ENCODE measurements at places on chromosomes 2 and 18.
A peak's percentile ranks its signal among the peaks of the same experiment; 100 is the strongest.

- DNase-seq, result no peak
Observed at GRCh38 chr18:26550998-26551694, 2.8 kb upstream of the KCTD1 start.

- no peak for DNase-seq
Observed at GRCh38 chr2:143284087-143284675, 155.0 kb downstream of the ARHGAP15 start.

GRCh38 chr2:223860809-223861738 is 23.7 kb upstream of the AP1S3 start:
- no peak for DNase-seq

- no peak for DNase-seq
Observed at GRCh38 chr2:205776139-205776538, 93.8 kb downstream of the NRP2 start.

- DNase-seq, result no peak
Observed at GRCh38 chr2:207394812-207395534, 134.8 kb upstream of the CREB1 start.

DNA sequence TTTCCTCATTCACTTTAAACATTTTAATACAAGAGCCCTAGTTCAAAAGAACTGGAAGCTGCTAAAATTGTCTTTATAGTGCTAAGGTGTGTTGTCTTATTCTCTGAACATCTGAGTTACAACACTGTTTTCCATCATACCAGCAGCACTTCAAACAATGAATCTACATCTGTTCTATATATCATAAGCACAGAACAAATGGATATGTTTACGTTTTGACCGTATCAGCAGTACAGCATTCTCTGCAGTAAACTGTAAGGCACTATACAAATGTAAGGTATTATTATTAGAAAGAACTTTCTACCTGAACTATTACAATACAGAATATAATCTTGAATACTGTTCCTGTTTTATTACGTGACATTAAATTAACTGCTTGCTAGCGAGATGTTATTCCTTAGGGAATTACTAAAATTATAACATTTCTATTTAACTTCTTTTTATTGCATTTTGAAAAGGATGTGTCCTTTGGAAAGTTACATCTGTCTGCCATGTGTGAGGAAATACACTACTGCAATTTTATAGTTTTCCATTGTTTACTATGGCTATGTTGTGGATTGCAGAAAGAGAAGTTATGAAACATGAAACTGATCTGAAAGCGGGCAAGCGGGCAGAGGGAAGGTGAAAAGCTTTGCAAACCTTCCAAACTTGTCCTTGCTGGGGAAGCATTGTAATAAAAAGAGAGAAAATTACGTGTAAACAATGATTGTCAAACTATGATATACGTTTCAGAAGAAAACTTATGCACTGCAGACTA is 13.7 kb downstream of the NCKAP1 start:
- no peak for DNase-seq

DNA sequence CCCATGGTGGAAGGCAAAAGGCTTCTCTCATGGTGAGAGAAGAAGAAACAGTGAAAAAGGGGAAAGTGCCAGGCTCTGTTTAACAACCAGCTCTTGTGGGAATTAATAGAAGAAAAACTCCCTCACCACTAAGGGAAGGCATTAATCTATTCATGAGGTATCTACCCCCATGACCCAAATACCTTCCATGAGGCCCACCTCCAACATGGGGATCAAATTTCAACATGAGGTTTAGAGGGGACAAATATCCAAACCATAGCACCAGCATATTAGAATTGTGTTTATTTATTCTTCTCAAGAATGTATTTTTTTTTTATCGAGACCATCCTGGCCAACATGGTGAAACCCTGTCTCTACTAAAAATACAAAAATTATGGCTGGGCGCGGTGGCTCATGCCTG is 4.9 kb upstream of the CFLAR start:
- peak; percentile 3 for DNase-seq

- no peak for DNase-seq
Observed at GRCh38 chr2:109214651-109215371, 85.8 kb downstream of the SH3RF3 start.

GRCh38 chr18:70260683-70261082 is 28.2 kb upstream of the SOCS6 start:
- no peak for DNase-seq

GRCh38 chr2:188131281-188131680 is 160.4 kb upstream of the GULP1 start:
- no peak for DNase-seq

- DNase-seq, result no peak
Observed at GRCh38 chr2:15082105-15083058, 449.9 kb downstream of the LRATD1 start.

GRCh38 chr18:52766002-52766545 is 426.1 kb downstream of the DCC start:
- DNase-seq, result no peak

- no peak for DNase-seq
Observed at GRCh38 chr2:179936654-179937053, 70.4 kb downstream of the CWC22 start.

- DNase-seq, result no peak
Observed at GRCh38 chr2:19799881-19800780, 101.7 kb downstream of the TTC32 start.

- no peak for DNase-seq
Observed at GRCh38 chr2:137435162-137435561, 529.1 kb upstream of the HNMT start.

GRCh38 chr18:79647307-79647706 is 32.3 kb upstream of the CTDP1 start:
- no peak for DNase-seq

DNA sequence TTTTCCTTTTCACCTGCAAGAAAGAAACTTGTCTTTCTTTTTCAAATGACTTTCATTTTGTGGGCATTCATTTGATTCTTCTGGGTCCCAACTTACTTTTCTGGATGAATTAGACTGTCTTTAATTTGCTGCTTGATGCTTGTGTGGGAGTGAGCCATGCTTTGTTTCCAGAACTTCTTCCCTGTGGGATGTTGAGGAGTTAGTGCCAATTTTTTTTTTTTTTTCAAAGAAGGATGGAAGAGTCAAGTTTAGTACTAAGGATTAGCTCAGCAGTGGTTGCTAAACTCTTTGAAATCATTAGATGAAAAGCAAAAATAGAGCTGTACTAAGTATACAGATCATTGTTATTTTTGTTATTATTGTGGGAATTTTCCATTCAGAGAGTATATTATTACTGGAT is 17.2 kb upstream of the KCTD1 start:
- DNase-seq, result no peak

GRCh38 chr2:217843324-217843723 is 159.5 kb downstream of the TNS1 start:
- no peak for DNase-seq

GRCh38 chr2:233059797-233060500 is at the start of gene INPP5D:
TSS of gene INPP5D (plus strand) at chr2:233060342. CDS start at chr2:233060479, 137 bp downstream.
- peak; percentile 90 for DNase-seq

- DNase-seq, result no peak
Observed at GRCh38 chr18:5546660-5547059, 2.9 kb upstream of the EPB41L3 start.

DNA sequence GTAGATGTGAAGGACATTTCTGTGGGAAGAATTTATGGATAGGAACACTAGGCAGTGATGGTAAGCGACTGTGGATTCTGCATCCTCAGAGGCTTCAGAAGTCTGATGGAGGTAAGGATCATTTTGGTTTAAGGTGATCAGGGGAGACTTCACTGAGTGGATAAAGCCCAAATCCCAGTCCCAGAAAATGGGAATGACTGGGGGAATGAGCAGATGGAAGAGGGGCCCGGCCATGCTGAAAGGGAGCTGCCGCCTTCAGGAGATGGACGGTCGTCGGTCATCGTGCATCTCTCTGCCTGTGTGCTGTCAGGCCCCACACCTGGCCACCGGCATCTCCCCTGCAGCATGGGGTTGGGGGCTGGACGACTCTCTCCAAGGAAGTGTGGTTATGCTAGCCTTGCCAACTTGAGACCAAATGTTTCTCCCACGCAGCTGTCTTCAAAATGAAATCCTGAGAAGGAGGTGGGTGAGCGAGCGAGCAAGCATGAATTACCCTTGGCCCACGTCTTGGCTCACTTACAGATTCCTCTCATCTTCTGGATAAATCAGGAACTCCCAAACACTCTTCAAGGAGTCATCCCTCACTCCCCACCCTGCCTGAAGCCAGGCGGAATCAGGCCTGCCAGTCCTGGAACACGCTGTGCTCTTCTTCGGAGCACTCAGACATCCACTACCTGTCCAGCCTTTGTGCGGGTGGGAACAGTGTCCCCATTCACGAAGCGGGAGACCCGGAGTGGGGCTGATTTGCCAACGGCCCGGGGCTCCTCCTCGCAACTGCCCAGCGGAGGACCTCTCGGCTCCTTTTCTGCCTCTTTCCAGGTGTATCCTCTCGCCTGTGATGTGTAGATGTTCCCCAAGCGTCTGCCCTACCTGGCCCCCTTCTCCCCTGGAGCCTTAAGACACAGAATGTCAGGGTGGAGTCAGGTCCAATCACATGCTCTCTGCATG is 85.6 kb downstream of the PRKCE start:
- no peak for DNase-seq

- DNase-seq, result no peak
Observed at GRCh38 chr18:54750350-54750749, 77.9 kb upstream of the RAB27B start.

GRCh38 chr2:207625014-207625907 is at the start of gene METTL21A:
TSS of gene METTL21A (minus strand) at chr2:207625394. CDS start at chr2:207624375, 1,019 bp downstream.
- peak; percentile 95 for DNase-seq

All from mesenteric fat pad (tissue), 1 donor.